Hippocampal formation (tissue), 2 donors: ENCODE measurements at places on chromosomes 13 and 19.

DNA sequence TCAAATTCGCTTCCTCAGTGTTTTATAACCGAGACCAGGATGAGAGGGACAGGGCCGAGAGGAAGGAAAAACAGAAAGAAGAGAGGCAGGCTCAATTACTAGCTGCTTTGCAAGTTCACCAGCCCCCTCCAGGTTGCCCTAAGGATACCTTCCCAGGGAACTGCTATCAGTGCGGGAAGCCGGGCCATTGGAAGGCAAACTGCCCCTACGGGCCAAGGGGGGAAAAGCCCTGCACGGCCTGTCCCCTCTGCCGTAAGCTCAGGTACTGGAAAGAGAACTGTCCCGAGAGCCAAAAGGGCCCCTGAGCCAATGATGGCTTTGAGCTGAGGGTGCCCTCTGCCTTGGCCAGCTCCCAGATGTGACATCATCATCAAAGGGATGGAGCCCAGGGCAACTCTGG lies 3.2 kb upstream of the ERVV-1 start:
- no peak for DNase-seq

DNA sequence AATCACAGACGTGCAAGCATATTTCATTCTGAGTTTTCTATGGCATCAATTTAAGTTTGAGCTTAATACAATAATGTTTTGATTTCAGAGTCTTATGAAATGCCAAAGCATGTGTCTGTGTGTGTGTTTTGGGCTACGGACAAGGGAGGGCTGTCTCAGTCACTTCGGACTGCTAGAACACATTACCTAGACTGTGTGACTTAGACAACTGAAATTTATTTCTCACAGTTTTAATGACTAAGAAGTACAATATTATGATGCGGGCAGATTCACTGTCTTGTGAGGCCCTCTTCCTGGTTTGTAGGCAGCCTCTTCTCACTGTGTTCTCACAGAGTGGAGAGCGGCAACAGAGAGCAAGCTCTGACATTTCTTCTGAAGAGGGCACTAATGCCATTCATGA lies 1202.0 kb downstream of the EFNB2 start:
- no peak for DNase-seq

GRCh38 chr19:3336680-3337523 lies 29.5 kb upstream of the NFIC start:
- DNase-seq, result peak; percentile 35

GRCh38 chr13:23157781-23158180 lies 23.0 kb upstream of the SGCG start:
- DNase-seq, result no peak

- no peak for DNase-seq
Observed at GRCh38 chr13:99540530-99540929, 39.3 kb downstream of the TM9SF2 start.

DNA sequence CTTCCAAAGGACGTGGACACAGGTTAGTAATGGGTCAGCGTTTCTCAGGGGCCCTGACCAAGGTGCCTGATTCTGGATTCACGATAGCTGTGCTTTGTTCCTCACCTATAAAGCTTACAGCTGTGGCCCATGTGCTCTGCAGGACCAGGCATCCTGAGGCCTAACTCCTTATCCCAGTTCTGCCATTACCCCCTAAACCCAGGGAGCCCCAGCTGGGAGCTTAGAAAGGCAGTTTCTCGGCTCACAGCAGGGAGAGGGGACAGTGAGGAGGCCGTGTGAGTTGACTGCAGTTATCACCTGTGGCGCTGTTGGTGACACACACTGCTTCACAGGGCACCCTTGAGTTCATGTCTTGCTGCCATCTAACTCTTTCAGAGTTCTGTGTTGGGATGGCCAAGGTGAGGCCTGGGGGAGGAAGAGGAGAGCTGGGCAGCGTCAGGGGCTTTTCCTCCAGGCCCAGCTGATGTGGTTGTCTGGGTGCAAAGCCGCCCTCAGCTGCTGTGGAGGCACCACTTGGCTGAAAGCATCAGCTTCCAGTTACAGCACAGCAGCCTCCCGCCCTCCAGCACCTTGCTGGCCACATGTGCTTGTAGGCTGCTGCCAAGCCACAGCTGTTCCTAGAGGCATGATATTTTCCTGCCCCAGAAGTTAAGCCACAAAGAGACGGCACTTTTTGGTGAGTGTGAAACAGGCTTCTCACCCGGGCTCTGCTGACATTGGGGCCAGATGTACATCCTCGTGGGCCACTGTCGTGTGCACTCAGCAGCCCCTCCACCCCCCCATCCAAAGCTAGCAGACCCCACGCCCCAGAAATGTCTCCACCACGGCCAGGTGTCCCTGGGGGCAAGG lies 99.6 kb upstream of the MCF2L start:
- DNase-seq, result no peak

- peak; percentile 77 for DNase-seq
Observed at GRCh38 chr19:4694211-4694987, 24.3 kb upstream of the MYDGF start.

DNA sequence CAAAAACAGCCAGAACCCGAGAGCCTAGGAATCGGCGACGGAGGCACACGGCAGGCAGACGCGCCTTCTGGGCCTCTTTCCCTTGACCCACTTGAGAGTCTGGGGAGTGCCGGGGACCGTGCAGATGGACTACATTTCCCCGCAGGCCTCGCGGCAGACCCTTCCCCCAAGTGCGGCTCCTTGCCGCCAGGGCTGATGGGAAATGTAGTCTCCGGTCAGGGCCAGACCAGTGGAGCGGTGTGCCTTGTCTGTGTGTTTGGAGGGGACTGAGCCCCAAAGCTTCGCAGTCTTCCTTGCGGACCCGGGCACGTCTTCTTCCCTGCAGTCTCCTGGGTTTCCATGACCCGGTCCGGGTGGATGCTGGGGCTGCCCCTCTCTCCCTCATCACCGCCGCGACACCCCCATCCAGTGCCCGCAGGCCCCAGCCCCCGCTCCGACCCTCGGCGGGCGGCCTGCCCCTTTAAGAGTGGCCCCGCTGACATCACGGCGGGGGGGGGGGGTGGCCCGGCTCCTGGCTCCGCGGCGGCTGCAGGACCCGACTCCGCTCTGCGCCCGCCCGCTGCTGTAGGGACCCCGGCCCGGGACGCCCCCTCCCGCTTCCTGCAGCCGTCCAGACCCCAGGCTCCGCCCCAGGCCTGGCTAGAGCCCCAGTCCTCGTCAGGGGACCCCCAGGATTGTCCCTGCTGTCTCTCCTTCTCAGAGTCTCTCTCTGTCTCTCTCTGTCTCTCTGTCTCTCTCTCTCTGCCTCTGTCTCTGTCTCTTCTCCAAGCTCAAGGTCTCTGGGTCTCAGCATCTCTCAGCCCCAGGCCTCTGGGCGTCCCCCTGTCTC lies 758 bp upstream of the CACNG7 start:
- peak; percentile 78 for DNase-seq

DNA sequence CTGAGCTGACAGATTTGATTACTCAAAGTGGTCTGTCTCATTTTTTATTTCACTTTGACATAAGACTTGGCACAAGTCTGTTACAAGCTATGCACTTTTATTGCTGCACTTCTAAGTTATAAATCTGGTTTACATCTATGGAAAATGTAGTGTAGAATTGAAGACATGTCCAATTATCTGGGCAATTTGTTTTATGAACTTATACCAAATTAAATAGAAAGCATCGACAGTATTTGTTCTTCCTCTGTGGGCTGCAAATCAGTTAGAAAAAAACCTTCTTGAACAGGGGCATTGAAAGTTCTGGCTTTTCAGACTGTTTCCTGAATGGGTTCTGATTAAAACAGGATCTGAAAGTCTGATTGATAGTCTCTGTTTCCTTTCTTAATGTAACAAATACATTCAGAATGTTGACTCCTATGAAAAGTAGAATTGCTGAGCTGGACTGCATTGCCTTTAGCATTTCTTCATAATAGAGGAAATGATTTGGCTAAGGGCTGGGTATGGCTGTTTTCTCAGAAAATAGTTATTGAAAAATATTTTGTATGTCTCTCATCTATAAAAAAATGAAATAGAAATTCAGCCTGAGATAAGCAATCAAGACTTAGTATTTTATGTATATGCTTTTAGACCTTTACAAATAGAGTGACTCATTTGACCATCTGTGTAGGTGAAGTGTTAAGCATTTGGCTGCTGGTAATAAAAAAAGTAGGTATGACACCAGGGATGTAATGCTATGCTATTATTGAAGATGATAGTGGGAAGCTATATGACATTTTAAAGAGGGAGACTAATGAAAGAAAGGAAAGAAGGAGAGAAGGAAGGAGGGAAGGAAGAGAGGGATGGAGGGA lies 210.9 kb upstream of the SPRY2 start:
- DNase-seq, result no peak

DNA sequence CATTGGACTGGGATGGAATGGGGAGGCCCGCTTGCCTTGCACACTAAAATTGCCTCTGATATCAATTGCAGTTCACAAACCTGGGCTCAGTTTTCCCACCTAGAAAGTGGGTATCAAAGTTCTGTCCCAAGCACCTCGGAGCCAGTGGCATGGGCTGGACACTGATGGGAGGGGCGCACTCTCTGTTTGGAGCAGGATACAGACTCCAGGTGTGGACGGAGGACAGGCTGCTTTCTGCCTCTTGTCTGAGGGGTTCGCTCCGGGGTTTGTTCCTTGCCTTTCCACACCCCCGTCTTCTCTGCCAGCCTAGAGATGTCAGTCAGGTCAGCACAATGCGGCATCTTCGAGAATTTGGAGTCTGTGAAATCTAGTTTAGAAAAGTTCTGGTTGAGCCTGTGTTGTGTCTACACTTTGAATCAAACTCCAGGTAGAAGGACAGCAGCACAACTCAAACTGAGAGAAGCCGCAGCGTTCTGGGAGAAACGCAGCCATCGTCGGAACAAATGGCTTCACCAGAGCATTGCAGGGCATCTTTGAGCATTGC lies 141.9 kb downstream of the TEX29 start:
- DNase-seq, result no peak

DNA sequence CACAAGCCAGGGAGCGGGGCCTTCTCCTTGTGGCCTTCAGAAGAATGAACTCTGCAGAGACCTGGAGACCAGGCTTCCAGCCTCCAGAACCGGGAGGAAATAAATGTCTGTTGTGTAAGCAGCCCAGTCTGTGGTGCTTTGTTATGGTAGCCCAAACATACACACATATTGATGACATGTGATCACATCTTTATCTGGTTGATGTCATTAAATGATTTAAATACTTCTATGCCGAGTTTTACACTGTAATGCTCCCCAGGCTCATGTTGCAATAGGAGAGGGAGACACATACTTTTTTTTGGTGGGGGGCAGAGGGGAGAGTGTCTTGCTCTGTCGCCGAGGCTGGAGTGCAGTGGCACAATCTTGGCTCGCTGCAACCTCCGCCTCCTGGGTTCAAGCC lies 188.0 kb upstream of the IRS2 start:
- DNase-seq, result no peak

DNA sequence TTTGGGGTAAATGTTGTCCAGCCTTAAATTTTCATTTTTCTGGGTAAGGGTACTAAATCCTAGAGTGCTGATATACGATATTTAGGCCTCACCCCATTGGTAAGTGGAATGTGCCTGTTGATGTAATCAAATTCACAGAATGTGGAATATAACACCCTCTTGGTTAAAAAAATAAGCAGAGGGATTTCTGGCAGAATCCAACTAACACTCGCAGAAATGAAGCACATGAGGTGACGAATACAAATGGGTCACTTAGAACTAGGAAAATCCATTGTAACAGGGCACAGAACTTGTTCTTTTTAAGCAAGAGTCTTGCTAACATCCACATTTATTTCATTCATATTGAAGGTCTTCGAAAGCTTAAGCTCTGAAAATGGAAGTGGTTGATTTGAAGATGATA lies 320.3 kb downstream of the SHISA2 start:
- no peak for DNase-seq

DNA sequence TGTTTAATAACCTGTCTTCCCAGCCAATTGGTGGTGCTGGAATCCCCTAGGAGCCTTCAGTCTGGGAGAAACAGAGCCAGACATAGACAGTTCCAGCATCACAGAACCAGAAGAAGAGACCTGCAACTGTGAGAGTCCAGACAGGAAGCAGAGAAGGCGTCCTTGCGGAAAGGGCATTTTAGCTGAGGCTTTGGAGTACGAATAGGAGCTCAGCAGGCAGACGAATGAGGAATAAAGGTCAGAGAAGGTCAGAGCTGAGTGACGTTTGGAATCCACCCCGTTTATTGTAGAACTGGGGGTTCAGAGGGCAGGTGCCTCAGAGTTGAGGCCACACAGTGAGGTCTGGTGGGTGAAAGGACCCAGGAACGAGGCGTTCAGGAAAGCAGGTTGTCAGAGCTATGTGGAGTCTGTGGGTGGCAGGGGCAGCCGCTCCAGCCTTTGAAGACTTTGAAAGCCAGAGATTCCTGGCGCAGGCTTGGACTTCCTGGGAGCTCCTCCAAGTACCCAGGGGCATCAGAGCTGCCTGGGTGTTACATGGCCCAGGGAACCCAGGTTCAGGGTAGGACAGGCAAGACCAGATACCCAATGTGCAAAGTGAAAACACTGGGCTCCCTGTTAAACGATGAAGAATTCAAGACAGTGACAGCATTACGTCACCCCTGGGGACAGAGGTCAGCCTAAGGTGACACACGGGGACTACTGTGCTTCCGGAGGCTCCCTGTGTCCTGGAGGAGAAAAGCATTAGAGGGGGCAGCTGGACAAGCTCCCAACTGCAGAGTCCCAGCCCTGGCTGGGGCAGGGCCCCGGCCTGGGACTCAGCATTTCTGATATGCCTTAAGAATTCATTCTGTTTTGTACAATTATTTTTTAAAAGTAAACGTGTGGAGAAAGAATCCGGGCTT lies 5.5 kb downstream of the ARRDC2 start:
- no peak for DNase-seq

DNA sequence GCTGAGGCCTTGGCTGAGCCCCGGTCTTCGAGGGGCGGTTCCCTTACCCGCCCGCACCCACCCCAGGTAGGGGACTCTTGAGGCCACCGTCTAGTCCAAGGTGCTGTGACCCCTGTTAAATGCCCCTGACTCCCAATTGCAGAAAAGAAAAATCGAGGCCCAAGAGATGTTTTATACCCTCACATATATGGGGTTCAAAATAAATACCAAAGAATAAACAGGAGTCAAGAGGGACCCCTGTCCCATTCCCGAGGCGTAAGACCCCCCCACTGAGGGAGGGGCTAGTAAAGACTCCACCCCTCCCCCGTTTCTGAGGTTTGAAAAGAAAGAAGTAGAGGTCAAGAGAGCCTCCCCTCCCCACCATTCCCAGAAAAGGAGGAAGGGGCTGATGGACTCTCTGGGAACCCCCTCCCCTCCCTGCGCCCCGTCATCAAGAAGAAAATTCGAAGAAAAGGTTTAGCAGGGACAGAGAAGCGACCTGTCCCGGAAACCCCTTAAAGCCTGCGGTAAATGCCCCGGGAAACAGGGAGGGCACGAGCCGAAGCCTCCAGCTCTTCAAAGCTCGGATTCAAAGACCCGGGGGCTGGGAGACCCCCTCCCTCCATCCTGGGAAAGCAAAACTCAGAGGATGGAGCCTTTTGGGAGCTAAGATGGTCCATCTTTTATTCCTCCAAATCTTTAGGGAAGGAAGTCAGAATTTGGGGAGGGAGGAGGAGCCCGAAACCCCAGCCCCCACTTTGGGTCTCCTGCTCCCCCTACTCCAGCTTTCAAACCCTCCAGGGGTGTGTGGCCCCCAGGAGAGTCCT lies 755 bp upstream of the RAB3A start:
- peak; percentile 65 for DNase-seq
